ENCODE measurements at places on chromosomes 5 and 9. TPM values are rescaled to one million over a fixed set of nuclear protein-coding genes. Genes with fewer than 3 reads are reported as not detected.

SHISAL2B gene
- not detected for total RNA-seq

GRAMD2B gene
- 6.5 TPM for total RNA-seq

SVEP1 gene
- not detected for total RNA-seq

CYLC2 gene
- total RNA-seq = not detected

DNA sequence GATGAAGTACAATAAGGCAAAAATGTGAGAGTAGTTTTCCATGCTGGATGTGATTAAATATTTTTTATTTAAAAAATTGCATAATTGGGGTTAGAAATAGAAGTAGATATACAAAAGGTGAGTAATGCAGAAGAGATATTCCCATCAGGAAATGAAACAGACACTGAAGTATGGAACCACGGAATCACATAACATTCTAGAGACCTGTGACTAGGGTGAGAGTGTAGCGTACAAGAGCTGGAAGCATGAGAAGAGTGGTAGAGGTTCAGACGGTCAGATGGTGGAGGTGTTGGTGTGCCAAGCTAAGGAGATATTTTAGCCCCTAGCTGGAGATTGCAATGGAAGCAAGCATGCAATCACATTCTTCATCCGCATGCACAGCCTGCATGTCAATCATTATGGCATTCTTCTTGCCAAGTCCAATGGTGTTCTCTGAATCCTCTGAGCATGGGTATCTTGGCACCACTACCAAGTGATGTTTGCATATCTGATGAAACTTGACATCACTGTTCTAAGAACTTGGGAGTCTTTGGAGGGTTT lies 587.8 kb downstream of the PSAT1 start:
- no peaks in the 10 kb centered on the region for H3K4me1 ChIP-seq
- no peak overlapping the region for H3K4me3 ChIP-seq

DNA sequence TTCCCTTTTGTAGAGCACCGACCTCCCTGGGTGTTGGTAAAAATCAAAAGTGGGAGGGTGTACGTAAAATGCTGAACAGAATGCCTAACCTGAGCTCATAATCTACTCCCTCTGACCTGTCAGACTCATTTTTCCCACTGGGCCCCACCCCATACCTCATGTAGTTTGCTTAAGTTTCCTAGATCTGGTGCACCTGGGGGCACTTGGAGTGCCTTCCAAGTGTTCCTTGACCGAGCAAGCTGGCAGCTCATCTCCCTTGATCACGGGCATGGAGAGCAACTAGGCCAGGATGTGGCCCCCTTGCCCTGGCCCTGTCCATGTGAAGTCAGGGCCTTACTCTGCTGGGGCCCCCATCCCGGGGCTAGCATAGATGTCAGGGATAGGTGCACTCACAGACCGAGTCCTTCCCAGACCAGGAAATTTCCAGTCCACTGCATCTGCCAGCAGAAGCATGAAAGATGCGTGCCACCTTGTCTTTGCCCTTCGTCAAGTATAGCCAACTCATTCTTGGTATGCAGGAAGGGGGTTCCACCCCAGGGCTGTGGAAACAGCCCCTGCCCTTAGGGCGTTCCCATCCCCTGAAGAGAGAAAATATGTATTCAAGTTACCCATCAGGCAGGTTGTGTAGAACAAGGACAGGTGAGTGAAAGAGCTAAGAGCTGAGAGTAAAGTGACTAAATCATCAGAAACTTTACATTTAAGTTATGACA lies 41.9 kb downstream of the SLC22A5 start:
- peaks cover 63% of the 10 kb centered on the region for H3K4me1 ChIP-seq
- peak; percentile 49 for DNase-seq
- peak overlapping the region; percentile 99 for H3K27ac ChIP-seq
- peaks cover 62% of the 10 kb centered on the region for H3K36me3 ChIP-seq
- no peaks in the 10 kb centered on the region for H3K27me3 ChIP-seq

DNA sequence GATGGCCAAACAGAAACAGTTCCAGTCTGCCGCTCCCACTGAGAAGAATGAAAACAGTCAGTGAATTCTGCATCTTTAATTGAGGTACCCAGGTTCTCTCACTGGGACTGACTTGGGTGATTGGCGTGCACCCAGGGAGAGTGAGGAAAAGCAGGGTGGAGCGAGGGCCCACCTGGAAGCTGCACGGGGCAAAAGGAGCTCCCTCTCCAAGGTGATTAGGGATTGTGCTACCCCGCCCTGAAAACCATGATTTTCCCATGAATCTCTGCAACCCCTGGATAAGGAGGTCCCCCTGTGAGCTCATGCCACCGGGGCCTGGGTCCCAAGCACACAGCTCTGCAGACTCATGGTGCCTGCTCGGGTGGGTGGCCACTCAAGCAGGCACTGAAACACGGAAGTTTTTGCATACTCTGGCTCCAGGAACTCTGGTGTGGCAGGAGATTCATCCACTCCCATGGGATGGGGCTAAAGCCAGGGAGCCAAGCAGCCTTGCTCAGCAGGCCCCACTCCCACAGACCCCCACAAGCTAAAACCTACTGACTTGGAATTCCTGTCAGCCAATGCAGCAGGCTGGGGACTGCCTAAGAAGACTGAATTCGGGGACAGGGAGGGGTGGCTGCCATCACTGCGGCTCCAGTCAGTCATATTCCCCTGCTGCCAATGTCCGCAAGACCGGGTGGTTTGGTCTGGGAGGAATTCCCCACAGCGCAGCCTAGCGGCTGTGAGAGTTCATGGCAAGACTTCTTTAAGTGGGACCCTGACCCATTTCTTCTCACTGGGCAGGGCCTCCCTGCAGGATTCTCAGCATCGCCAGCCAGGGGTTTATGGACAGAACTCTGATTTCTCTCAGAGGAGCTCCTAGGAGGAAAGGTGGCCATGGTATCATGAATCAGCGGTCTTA lies 652.2 kb upstream of the RGMB start:
- H3K4me3 ChIP-seq = no peak overlapping the region
- no peaks in the 10 kb centered on the region for H3K4me1 ChIP-seq
- no peak overlapping the region for H3K27ac ChIP-seq
- H3K36me3 ChIP-seq = no peaks in the 10 kb centered on the region
- no peaks in the 10 kb centered on the region for H3K27me3 ChIP-seq
- no peak for DNase-seq

DNA sequence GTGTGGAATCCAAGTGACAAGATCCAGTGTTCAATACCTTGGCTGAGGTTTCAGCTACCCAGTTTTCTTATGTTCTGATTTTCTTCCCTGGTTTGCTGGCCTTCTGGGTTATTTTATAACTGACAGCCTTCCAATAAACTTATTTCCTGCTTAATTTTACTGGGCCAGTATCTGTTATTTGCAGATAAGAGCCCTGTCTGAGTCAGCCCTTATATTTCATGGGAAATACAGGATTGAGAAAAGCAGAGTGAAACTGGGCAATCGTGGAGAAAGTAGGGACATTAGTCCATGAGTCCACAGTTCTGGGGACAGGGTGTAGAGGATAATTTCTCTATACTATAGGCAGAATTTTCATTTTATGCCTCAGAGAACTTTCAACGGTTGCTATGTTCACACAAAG lies 32.3 kb downstream of the TMEM167A start:
- H3K36me3 ChIP-seq = peaks cover 15% of the 10 kb centered on the region
- H3K4me1 ChIP-seq = no peaks in the 10 kb centered on the region
- no peaks in the 10 kb centered on the region for H3K27me3 ChIP-seq
- no peak for DNase-seq

DNA sequence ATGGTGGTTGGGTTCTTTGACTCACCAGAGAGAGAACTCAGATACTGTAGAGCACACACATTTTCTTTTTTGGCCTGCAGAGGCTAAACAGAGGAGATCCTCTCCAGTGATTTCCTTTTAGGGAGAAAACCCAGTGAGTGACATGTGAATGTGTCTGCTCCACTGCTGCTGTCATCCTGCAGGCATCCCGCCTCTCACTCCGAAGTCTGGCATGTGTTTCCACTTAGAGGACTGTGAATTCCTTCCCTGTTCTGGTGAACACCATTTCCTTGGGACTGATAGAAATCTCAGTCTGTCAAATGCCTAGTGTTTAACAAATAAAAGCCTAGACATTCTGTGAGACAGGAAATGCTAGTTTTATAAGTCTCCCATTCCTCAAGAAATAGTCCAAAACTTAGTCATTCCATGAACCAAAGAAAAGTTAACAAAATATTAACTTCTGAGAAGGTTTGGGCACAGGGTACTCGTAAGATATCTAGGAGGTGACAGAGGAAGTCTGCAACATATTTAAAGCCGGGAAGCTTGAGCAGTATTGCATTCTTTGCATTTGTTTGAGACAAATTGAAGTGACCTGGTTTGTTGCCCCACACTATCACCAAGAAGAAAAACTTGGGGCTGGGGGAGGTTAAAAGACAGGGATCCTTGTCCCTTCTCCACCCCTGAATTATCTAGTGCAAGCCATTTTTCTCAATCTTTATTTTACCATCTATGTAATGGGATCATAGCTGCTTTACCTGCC lies 74.9 kb upstream of the NIPAL4 start:
- no peak overlapping the region for H3K27ac ChIP-seq
- peaks cover 18% of the 10 kb centered on the region for H3K4me1 ChIP-seq
- H3K27me3 ChIP-seq = no peaks in the 10 kb centered on the region
- DNase-seq = peak; percentile 17
- no peak overlapping the region for H3K4me3 ChIP-seq

- no peak overlapping the region for H3K27ac ChIP-seq
- H3K36me3 ChIP-seq = peaks cover 4% of the 10 kb centered on the region
Measured at GRCh38 chr9:94086486-94087345, 2.5 kb downstream of the PTPDC1 start.

DNA sequence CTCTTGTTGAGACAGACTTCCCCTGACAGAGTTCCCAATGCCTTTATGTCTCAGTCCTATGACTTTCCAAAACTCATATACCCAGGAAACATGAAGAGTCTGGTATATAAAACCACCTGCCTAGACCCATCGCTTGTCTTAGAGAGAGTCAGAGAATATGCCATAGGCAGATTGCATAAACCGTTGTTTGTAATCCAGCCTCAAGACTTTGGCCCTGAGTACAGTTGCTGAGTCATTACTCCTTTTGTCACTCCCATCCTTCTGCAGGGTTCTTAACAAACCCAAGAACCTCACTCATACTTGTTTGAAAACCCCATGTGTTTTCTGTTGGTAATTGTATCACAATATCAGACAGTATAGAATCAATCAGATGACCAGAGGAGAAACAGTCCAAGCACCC lies 616.3 kb downstream of the SLCO4C1 start:
- no peaks in the 10 kb centered on the region for H3K27me3 ChIP-seq
- H3K4me1 ChIP-seq = no peaks in the 10 kb centered on the region
- no peak overlapping the region for H3K4me3 ChIP-seq
- H3K36me3 ChIP-seq = no peaks in the 10 kb centered on the region
- DNase-seq = no peak

DNA sequence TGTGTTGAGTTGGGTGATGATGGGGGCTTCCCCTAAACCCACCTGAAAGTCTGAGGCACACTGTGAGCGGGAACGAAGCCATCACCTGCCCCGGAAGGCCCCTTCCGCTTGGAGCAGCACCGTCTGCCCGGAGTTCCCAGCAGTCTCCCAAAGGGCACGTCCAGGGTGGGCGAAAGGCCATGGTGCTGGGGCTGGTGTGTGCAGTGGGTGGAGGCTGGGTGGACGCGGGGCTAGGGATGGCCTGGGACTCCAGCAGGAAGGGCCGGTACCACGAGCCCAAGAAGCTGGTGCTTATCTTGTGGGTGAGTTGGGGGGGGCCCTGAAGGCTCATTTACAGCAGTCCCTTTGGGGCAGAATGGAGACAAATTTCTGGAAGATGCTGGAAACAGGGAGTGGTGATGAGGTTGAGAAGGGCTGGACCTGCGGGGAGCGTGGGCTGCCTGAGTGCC lies 4.6 kb downstream of the FLT4 start:
- no peak overlapping the region for H3K4me3 ChIP-seq
- H3K36me3 ChIP-seq = no peaks in the 10 kb centered on the region
- no peak for DNase-seq
- peaks cover 6% of the 10 kb centered on the region for H3K4me1 ChIP-seq
- H3K27ac ChIP-seq = no peak overlapping the region
- H3K27me3 ChIP-seq = peaks cover 20% of the 10 kb centered on the region

GRCh38 chr5:123916345-123917121 lies 404.6 kb downstream of the CSNK1G3 start:
- no peak overlapping the region for H3K27ac ChIP-seq
- no peak for DNase-seq
- no peaks in the 10 kb centered on the region for H3K36me3 ChIP-seq
- H3K4me3 ChIP-seq = no peak overlapping the region

DNA sequence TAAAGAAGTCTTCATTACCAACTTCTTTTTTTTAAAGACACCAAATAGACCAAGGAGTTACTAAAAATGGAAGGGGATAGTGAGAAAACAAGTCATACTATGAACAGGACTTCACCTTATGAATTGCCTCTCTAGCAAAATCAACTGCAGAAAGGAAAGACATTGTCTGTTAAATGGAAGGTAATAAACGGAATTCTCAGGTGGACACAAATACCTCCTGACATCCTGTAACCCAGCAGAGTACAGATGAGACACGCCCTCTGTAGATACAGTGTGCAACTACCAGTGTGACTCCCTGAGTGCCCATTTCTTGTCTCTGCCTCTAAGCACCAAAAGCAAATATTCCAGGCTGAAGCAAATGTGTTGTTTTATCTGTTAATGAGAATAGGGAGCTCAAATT lies 12.2 kb upstream of the PLPP1 start:
- no peaks in the 10 kb centered on the region for H3K36me3 ChIP-seq
- no peak overlapping the region for H3K4me3 ChIP-seq
- peaks cover 38% of the 10 kb centered on the region for H3K4me1 ChIP-seq
- DNase-seq = no peak

DNA sequence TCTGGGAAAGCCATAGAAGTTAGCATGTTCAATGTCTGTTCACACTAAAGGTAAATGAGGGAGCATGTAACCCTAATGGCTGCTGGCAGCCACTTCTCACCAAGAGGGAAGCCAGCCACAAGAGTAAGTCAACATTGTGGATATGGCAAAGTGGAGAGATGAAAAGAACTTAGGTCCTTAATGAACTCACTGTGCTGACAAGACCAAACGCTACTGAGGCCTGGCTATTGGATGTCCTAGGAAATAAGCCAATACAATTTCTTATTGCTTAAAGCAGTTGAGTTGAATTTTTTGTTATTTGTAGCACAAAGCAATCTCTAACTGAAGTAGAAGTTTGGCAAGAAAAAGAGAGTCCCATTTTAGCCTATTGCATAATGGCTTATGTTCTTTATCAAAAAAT lies 6.8 kb downstream of the GPR150 start:
- peaks cover 27% of the 10 kb centered on the region for H3K4me1 ChIP-seq
- H3K27ac ChIP-seq = no peak overlapping the region
- DNase-seq = no peak

- no peaks in the 10 kb centered on the region for H3K27me3 ChIP-seq
- no peaks in the 10 kb centered on the region for H3K4me1 ChIP-seq
- no peaks in the 10 kb centered on the region for H3K36me3 ChIP-seq
- H3K27ac ChIP-seq = no peak overlapping the region
- DNase-seq = no peak
Measured at GRCh38 chr5:67792891-67793290, 422.7 kb upstream of the PIK3R1 start.

GRCh38 chr5:142245786-142246185 lies 79.0 kb downstream of the SPRY4 start:
- H3K36me3 ChIP-seq = no peaks in the 10 kb centered on the region
- H3K27me3 ChIP-seq = no peaks in the 10 kb centered on the region
- H3K27ac ChIP-seq = no peak overlapping the region
- H3K4me3 ChIP-seq = no peak overlapping the region
- H3K4me1 ChIP-seq = peaks cover 2% of the 10 kb centered on the region
